ENCODE measurements at places on chromosomes 5 and 9.

DNA sequence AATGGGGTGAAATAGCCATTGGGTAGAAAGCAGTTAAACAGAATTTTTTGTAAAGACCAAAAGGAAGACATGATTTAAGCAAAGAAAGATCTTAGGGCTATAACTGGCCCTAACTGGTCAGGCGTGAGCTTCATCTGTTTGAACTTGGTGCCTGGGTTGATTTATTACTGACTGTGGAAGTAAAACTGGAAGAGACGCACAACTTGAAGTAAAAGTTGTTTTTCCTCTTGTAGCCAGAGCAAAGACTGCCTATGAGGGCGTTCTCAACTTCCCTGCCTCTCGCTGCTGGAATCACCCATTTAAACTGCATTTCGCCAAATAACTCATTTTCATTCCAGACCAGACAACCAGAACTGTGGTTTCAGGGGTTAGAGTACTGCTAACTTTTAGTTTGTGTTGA, 1.5 kb downstream of the THBS4 start:
- DNase-seq: no peak

DNA sequence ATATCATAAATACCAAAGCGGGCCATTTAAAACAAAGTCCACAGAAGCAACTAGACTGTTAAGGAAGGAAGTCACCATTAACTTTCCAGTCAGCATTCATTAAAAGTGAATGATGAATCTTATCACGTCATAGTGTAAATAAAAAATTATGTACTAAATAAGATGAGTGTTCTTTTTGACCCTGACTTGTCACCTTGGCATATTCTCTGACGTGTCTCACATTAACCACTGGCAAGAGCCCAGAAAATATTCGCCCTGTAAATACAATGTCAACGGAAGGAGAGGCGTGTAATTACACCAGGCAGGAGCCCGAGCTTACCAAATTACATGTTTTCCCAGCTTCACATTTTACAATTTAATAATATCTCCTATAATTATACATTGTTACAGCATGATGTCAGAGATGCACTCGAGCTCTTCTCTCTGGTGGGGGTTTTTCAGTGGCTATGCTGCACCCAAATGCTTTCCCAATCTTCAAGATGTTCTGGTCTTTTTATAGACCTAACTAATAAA, 29.3 kb upstream of the UBE2QL1 start:
- no peak for DNase-seq

GRCh38 chr9:69028754-69029153, 6.8 kb upstream of the FXN start:
- no peak for DNase-seq

GRCh38 chr9:89945133-89945532, 340.3 kb downstream of the GADD45G start:
- no peak for DNase-seq

DNA sequence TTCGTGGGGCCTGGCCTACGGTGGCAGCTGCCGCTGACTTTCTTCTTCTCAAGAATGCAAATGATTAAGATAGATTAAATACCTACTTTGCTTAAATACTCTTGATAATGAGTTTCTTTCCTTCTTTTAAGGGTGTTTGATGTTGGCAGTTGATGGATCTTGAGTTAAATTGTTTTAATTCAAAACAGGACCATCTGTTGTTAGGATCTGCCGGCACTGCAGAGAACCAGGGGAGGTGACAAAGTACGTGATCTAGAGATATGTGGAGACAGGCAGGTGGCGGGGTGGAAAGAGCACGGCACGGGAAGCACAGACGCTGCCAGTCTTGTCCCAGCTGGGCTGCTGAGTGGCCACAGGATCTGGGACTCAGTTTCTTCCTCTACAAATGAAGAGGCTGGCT, 37.9 kb downstream of the MED27 start:
- DNase-seq: no peak

- DNase-seq: no peak
Measured at GRCh38 chr5:91271999-91272398, 111.1 kb downstream of the ARRDC3 start.

GRCh38 chr9:121770415-121771273, 119.2 kb downstream of the DAB2IP start:
- DNase-seq: no peak

- DNase-seq: no peak
Measured at GRCh38 chr5:13227513-13227912, 717.0 kb downstream of the DNAH5 start.

DNA sequence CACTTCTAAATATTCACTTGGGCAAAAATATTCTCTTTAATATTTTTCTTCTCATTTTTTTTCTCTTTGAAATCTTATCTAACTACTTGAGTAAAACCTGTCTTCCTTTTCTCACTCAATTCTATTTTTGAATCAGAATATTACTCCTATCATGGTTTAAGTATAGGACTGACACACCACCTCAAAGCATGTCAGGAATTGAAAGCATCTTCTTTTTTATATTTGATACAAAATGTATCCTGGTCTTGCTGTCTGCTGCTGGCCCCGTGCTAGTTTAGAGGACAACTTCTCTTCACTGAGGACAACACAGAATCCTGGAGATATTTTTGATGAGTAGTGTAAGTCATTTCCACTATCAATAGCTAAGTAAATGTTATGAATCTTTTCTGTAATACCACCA, 383.6 kb downstream of the GADD45G start:
- no peak for DNase-seq

- DNase-seq: no peak
Measured at GRCh38 chr9:1469996-1470395, 419.8 kb downstream of the DMRT2 start.

DNA sequence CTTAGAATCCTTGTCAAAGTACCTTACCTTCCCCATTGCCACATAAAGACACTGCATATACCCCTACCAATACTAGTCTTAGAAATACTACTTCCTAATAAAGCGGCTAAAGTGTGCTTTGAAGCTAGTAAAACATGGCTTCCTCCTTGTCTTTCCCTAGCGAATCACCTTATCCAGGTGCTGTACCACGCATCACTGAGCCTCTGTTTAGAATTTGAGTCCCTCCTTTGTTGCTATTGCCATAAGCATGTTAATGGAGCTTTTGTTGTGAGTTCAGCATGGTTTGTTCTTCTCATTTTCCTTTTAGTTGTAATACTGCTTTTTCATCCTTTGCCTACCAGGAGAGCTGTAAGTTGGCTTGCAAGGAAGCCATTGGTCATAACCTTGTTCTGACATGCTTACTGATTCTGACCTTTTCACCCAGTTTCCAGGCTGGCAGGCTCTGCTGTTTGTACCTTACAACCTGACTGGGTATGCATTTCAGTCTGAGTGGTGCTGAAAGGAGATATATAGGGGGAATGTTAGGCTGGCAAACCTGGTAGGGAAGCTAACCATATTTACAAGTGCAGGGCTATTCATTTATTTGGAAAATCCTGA, 49.8 kb downstream of the LMNB1 start:
- DNase-seq: no peak

- no peak for DNase-seq
Measured at GRCh38 chr5:171840711-171841522, 55.3 kb downstream of the SMIM23 start.

DNA sequence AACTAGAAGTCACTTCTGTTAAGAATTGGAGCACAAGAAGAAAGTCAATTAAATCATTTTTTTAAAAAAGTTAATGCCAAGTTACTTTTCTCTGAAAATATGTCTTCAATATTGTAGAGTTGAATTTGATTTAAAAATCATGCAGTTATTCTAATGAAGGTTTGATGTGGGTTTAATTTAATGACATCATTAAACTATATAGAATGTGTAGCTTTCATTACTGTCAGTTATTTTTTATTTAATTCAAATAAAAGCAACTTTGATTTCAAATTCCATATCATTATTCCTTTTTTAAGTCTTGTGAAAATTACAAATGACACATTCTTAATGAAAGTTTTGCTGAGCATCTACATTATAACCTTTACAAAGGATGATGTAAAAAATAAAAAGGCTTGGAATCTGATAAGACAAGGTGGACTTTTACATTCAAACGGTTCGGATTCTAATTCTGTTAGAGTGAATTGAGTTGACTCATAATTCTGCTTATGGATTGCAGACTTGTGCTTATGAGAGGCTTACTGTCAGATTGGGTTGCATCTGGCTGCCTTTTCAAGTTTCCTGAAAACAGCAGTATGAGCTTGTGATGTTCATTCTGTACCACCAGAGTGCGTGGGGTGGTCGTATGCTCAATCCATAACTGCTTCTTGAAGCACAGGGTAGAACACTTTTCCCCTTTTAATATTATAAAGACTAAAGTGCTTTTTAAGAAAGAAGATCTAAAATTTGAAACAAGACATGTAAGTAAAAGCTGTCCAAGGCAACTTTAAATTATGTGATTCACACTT, 253.0 kb upstream of the ARRDC3 start:
- DNase-seq: no peak

- DNase-seq: no peak
Measured at GRCh38 chr5:53879708-53880323, 319.4 kb downstream of the NDUFS4 start.

DNA sequence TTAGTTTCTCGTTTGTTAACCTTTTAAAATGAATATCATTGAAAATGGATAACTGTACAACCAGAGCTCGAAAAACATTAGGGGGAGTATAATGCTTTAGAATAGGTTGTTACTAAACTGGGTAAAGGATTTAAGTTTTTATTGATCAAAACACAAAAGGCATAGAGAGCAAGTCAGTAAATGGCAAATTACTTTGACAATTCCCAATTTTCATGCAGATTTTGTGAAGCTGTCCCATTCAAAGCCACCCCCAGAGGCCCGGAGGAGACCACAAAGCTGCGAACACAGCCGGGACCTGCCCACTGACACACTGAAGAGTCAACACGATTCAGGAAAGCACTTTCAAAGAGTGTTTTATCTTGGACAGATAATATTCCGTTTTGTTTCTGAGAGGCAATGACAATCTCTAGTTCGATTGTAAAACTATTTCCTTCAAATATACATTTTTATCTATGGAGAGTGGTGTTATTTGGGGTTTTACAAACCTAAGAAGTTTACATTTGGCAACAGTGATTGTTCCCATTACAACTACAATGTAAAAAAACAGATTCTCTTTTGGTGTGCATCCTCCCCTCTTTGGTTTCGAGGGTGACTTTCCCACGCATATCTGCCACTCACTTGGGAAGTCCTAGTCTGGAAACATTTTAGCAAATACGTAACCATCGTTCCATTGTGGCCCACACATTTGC, 182.6 kb upstream of the TBCA start:
- DNase-seq: no peak

DNA sequence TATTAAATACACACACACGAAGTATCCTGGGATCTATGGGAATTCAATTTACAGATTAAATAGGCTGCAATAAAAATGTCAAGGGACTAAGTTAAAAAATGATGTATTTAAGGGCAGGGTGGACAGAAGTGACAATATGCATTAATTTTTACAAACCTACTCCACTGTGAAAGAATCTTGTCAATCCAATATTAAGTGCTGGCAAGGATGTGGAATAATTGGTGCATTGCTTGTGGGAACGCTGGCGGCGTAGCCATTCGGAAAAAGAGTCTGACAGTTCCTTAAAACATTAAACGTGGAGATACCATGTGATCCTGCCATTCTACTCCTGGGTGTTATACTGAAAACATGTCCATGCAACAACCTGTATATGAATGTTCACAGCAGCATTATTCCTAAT, 4.2 kb downstream of the CDC14B start:
- no peak for DNase-seq

- DNase-seq: peak; percentile 69
Measured at GRCh38 chr5:54045077-54045792, 265.1 kb downstream of the ARL15 start.

DNA sequence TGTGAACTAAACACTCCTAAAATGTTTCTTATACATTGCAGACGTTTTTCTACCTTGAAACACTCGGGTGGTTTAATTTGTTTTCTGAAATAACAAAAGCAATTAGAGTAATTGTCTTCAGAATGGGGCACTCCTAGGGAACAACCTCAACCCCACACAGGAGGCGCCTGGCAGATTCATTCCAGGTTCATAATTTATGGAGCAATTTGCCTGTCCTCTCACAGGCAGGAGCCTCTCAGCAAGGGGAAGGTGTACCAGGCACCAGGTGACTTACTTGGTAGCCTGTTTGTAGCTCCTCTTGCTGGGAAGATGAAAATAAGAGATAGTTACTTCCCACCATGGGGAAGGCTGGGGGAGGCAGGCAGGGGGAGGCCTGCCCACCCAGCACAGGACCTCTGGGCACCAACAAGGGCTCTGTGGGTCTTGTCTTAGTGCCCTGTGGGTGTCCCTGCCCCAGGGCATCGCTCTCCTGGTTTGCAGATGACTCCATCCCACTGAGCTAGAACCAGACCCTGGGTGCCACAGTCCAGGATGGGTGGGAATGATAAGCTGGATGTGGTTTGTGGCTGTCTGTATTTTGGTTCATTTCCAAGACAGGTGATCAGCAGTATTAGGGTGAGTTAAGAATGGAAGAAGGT, 144.4 kb downstream of the FSTL4 start:
- DNase-seq: no peak

- no peak for DNase-seq
Measured at GRCh38 chr5:9125852-9126251, 420.0 kb downstream of the SEMA5A start.

DNA sequence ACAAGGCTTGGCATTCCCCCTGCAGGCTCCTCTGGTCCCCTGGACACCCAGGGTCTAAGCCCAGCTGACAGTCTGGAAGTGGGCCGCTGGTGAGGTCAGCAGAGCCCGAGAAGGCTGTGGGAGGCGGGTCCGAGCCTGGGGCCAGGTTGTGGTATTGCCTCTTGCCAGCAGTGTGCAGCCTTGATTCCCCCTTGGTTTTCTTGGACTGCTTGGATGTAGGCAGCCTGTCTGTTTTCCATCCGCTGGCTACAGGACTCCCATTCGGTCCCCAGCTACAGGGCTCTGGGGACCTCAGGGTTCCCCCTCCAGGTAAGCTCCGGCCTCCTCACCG, 1.6 kb downstream of the AIF1L start:
- DNase-seq: no peak

DNA sequence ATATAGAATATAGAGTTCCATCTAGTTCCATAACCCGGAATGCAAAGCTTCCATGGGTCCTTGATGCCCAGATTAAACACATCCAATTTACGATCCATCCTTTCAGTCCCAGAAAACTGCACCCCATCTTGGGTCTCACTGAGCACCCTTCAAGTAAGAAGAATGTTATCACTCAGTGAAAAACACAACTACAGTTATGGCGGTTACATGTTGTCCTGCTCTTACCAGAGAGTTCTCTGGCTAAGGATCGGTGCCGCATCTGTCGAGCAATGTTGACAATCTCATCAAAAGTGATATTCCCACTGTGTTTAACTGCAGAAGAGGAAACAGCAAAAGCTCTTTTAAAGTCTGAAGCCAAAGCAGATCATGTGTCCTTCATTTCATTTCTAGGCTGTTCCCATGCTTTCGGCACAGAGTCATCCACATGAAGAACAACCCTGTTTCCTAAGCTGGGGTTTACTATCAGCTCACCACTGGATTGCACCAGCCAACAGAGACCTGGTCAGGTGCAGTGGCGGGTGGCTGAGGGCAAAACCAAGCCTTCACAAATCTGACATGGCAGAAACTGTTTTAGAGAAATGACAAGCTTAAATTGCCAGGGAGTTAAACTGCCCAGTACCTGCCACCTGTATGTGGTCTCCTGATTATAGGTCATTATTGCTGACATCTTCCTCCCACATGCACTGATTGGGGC, 2.9 kb downstream of the RPL12 start:
- no peak for DNase-seq

- no peak for DNase-seq
Measured at GRCh38 chr5:21831145-21831787, 1021.9 kb downstream of the CDH12 start.

All from right lobe of liver (tissue), 6 donors.